Ecto neural progenitor cell (in vitro differentiated cells): ENCODE measurements at places on chromosomes 11 and 22.
A peak's percentile ranks its signal among the peaks of the same experiment; 100 is the strongest.

DNA sequence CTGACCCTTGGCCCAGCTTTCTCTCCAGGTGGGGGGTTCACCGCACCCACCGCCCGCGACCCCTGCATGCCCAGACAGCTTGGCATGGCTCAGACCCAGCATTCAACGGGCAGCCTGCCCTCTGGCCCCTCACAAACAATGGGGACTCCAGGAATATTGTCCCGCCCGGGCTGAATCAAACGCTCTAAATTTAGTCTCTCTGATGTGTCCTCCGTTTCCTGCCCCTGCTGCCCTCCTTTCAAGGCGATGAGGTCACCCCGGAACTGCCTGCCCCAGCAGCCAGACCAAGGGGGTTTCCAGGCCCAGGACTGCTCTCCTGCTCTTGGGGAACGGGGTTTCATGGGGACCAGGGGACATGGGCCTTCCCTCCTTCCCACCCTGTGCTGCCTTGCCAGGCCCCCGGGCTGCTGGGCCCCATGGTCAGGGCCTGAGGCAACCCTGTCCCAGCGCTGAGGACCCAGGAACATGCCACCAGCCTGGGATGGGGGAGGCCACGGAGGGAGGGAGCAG is 10.1 kb upstream of the PDGFB start:
- DNase-seq: no peak

- no peak for DNase-seq
Measured at GRCh38 chr11:119540370-119541125, 117.6 kb upstream of the THY1 start.

DNA sequence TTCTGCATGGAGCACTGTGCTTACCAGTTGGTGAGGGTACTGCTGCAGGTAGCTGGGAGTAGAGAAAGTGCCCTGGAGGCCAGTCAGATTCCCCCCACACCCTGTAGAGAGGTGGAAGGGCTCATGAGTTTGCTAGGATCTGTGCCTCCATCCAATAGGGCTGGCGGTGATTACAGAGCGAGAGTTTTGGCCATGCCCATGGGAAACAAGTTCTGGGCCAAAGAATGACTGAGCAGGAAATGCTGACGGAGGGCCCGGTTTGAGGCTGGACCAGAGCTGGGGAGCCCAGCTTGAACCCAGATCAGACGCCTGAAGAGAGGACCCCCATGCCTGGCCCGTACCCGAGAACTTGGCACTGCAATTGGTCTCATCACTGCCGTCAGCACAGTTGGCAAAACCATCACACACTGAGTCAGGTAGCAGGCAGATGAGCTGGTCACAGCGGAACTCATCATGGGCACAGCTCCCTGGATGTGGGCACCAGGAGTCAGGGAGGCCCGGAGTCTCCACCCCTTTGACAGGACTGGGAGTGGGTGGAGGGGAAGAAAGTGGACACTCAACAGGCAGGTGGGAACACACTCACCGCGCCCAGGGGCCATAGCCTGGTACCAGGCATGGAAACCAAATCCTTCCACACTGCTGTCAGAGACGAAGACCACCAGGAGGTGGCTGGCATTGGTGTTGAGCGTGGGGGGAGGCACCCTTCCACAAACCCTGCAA is 2.1 kb downstream of the MFRP start:
- no peak for DNase-seq

- DNase-seq: peak; percentile 55
Measured at GRCh38 chr11:109697140-109697843, 275.3 kb downstream of the C11orf87 start.

GRCh38 chr11:111010391-111011274 is 234.9 kb upstream of the POU2AF2 start:
- no peak for DNase-seq

DNA sequence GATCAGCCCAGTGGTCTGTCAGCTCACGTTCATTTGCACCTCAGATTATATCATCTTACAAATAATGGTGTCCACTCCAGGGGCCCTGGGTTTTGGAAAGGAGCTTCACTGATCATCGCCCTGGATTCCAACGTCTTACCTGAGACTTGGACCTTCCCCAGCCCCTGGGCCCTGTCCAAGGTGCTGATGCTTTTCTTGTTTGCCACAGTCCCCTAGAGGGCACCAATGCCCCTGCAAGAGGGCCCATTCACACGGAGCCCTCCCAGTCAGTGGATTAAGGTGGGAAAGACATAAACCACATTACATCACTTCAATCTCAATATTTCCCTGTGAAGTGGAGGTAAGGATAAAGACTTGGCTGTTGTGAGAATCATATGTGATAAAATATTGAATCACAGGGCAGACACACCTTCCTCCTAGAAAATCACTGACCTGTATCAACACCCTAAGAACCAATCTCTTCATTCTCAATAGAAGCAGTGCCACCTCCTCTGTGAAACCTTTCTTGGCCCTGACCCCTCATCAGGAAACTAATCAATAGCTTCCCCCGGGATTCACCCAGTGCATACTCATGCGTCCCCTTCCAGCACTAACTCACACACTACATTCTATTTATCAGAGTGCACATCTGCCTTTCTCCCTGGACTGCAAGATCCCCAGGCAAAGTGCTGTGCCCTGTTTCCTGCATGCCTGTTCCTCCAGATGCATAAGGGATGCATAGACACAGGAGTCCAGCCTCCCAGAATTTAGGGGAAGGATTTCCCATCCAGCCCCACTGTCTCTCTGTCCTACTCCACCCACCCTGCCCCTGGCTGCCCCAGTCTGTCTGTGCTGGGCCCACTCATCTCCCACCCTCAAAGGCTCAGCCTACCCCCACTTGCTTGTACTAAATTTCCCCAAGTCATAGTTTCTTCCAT is 167.0 kb downstream of the BUD13 start:
- peak; percentile 83 for DNase-seq

DNA sequence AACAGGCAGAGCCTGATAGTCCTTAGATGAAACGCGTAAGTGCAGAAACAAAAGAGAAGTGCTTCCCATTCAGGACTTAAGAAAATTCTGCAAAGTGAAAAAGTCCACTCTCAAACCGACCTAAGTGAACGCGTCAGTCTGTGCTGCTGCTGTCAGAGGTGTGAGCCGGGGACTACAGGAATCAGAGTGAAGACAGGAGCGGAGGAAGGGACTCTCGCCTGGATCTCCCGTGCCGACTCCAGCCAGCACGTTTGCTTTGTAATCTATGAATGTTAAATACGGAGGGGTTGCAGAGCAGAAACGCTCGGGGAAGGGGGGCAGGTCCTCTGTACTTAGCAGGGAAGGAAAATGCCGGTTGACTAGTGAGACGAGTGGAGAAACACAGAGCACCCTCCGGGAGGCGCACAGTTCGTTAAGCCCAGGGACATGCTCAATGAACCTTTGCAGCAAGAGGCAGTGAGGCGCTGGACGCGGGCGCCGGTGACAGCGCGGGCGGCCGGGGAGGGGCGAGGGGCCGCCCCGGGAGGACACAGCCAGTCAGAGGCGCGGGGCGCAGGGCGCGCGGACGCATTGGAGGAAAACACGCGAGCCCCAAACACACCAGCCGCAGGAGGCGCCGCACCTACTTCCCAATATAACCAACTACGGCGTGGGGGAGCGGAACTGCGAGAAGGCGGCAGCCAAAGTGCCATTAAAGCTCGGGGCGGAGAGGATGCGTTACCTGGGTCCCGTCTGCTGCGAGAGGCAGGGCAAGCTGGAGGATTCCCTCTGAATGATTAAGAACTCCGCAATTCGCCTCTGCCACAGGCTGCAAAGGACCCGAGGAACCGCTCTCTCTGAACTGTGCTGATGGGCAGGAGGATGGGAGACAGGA is at the start of gene CNTN5:
Gene CNTN5, plus strand, starts transcription at position 598 of the 874 bp plus-strand sequence.
- DNase-seq: peak; percentile 86

- no peak for DNase-seq
Measured at GRCh38 chr11:115005663-115006062, 327.3 kb downstream of the NXPE2 start.

- no peak for DNase-seq
Measured at GRCh38 chr11:31355131-31355530, 14.4 kb downstream of the DCDC1 start.

DNA sequence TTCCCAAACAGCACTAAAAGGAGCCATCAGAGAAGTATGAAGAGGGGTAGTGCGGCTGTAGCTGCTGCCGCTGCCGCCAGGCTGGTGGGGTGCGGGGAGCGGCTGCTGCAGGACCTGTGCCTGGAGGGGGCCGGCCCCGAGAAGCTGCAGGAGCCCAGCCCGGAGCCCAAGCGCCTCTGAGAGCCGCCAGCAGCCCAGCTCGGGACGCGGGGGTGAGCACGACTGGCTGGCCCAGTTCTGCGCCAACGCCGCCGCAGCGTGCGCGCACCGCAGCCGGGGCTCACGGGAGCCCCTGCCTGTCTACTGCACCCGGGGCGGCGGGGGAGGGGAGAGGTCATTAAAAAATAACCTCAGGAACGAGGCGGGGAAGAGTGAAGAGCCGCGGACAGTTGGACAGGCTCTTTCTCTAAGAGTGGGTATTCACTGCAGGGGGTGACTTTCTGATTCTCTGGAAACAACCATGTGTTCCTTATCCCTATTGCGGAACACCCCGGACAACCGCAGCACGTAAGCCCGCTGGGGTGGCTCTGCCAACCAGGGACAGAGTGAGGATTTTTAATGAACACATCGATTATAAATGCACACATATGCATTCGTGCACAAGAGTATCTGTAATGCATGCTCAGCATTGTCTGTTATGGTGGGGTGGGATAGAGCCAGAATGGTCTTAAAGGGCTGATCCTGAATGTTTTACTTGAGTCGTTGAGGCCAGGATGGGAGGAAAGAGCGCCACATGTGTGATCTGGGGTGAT is 453 bp downstream of the GAS2 start:
- peak; percentile 79 for DNase-seq

GRCh38 chr11:58905011-58905720 is 34.1 kb upstream of the GLYATL1 start:
- peak; percentile 86 for DNase-seq

GRCh38 chr11:43298397-43298796 is 13.4 kb upstream of the API5 start:
- DNase-seq: no peak

DNA sequence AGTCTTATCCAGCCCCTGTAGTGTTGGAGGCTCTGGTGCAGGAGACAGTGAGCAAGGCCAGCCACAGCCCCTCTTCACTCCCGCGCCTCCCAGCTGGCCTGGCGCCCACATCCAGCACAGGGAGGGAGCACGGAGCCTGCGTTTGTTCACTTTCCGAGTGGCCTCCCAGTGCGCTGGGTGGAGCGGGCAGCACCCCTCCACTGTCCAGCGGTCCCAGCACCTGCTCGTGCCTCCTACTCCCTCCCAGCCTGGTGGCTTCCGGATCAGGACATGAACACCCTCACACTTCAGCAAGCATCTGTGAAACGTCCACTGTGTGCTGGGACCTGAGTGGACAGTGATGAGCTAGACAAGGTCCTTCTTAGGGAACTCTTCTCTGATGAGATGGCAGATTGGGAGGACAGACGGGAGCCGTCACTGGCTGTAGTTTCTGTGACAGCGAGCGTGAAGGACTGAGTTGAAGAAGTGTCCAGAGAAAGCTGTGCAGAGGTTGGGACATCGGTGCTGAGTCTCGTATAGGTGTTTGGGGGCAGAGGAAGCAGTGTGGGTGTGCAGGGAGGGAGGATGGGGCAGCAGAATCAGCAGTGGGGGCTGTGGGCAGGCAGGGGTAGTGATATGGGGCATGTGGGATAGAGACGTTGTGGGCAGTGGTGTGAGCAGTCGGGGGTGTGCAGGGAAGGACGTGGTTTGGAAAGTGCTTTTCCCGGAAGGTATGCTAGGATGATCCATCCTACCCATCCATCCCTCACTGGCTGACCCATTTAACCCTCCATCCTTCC is 256.8 kb downstream of the TBC1D22A start:
- no peak for DNase-seq

- DNase-seq: no peak
Measured at GRCh38 chr11:10716122-10716521, 22.6 kb upstream of the IRAG1 start.

DNA sequence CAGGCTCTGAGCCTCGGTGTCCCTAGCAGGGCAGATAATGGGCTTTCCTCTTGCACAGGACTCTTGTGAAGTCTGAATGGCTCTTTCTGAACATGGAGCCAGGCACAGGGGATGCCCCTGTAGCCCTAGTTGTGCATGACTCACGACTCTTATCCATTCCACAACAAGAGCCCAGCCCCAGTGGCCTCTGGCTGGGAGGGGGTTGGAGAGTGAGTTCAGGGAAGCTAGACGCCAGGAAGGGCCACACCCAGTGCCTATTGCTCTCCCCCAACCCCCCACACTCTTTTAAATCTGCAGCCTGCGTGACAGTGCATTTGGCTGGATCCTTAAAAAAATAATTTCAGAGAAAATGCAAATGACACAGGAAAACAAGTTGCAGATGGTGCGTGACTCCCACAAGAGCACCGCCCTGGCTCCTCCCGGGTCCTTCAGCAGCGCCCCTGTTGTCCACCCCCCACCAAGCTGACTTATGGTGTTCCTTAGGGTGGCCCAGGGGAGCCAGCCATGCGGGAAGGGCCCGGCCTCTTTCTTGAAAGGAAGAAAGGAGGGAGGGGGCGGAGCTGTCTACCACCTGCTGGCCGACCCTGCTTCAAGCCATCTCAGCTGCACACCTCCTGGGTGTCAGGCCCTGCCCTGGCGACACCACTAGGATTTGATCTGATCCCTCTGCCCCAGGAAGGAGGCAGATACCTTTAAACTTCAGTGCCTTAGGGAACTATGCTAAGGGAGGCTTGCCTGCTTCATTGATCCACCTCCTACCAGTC is 74.7 kb downstream of the MN1 start:
- DNase-seq: no peak

DNA sequence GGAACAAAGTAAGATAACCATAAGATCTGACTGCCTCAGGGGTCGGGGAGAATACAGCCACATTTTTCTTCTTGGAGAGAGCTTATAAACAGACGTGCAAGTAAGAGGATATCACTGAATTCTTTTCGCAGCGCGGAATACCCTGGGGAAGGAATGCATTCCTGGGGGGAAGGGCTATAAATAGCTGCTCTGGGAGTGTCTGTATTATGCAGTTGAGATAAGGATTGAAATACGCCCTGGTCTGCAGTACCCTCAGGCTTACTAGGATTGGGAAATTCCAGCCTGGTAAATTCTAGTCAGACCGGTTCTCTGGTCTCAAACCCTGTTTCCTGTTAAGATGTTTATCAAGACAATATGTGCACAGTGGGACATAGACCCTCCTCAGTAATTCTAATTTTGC is 1491.7 kb upstream of the RAG2 start:
- no peak for DNase-seq

GRCh38 chr22:37409459-37410050 is 17.7 kb downstream of the ELFN2 start:
- DNase-seq: no peak

- no peak for DNase-seq
Measured at GRCh38 chr11:69705351-69705811, 1.6 kb upstream of the FGF19 start.

- DNase-seq: no peak
Measured at GRCh38 chr11:46560300-46560991, 33.4 kb downstream of the AMBRA1 start.

- no peak for DNase-seq
Measured at GRCh38 chr11:47106798-47107411, 69.8 kb downstream of the ARFGAP2 start.
